ENCODE measurements at places on chromosomes 13 and 19. TPM values are rescaled to one million over a fixed set of nuclear protein-coding genes. Genes with fewer than 3 reads are reported as not detected.

Gene ALDH16A1
- polyA plus RNA-seq = 2.8 TPM

Gene SERP2
- polyA plus RNA-seq = 119 TPM

Gene TMEM238
- not detected for polyA plus RNA-seq

Gene CYTH2
- polyA plus RNA-seq = 12.6 TPM

Gene PVR
- 9.1 TPM for polyA plus RNA-seq

Gene JAK3
- polyA plus RNA-seq = 0.19 TPM

Gene SYCN
- not detected for polyA plus RNA-seq

Gene OR10H1
- not detected for polyA plus RNA-seq

Gene PTGIR
- not detected for polyA plus RNA-seq

Measured in Purkinje cell (primary cell).